ENCODE measurements at places on chromosomes 4 and X.

GRCh38 chr4:4356106-4357041, 30.5 kb upstream of the NSG1 start:
- no peak for DNase-seq

GRCh38 chr4:85722401-85722800, 247.5 kb downstream of the ARHGAP24 start:
- no peak for DNase-seq

DNA sequence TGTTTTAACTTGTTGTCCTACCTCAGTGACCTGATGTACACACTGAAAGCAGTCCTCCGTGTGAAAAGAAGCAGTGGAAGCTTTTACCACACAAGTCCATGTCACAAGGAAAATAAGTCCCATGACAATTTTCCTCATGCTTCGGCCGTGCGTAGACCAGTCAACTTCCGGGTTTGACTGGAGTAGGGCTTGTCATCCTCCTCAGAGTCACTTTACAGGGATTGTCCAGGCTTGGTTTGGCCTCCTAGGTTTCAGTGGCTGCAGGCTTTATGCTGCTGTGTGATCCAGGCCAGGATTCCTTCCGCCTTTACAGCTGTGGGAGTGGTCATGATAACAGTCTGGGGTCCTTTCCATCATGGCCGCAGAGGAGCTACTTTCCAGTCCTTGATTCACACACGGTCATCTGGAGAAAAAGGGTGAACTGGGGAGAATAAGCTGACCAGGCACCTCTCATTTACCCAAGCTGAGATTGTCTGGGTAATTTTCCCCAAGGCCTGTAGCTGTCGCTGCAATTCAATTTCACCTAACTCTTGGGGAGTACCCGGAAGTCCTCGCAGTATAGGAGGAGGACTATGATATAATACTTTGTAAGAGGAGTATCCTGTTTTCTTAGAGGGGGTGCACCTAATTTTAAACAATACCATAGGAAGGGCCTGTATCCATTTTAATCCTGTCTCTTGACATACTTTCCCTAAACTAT, 206.1 kb upstream of the KLF8 start:
- DNase-seq, result no peak

GRCh38 chr4:123102897-123103471, 180.6 kb upstream of the NUDT6 start:
- DNase-seq, result no peak

- no peak for DNase-seq
Observed at GRCh38 chrX:70264784-70265183, 3.4 kb upstream of the ARR3 start.

DNA sequence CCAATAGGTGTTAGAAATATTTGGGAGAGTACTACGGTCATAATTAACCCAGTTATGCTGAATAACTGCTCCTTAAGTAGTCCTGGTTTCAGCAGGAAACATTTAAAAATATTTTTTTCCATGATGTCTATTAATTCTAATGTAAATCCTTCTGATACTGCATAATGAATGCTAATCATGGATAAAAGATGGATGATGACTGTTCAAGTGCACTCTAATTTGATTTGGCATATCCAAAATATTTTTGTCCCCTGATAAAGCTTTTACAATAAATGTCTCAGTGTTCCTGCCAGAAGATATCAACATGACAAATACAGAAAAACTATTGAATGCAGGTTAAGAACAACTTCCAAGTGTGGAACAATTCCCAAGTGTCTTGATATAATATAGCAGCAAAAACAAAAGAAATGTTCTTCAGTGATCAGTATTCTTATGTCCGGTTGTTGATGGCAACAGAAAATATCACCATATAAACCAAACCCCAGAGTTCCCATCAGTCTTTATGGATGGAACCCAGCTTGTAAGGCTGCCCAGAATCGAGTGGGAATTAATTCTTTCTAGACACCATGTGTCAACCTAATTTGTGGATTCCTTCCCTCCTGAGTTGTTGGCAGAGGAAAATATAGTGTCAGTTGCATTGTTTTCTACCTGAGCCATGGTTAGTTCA, 205.4 kb upstream of the GK2 start:
- no peak for DNase-seq

DNA sequence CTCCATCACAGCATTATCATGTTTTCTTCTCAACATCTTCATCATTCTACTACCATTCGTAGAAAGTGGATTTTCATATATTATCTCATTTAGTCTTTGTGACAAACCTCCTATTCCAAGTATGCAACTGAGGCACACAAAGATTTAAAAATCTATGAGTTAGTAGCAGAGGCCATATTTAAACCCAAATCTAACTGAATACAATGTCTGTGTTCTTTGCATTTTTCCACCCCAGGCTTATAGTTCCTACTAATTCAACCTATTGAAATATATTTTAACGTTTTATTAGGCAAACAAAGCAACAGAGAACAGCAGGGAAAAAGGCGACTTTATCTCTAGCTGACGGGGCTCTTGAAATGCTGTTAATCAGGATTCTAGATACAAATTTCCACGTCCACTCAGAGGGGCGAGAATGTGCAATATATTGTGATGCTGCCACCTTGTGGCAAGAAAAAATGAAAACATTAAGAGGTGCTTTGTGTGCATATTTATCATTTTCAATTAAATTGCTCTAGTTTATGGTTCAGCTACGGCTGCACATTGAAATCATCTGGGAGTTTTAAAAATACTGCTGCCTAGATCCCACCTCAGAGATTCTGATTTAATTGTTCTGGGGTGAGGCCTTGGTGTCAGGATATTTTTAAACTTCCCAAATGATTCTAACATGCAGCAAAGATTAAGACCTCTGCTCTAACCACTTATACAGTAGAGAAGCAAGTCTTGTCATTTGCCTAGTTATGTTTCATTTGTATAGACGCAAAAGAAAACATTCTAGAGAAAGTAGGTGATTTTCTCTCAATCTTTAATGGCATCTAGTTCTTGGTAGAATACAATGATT, 315.9 kb downstream of the MAPK10 start:
- DNase-seq, result no peak

Data from stimulated activated CD4-positive, alpha-beta T cell treated with anti-CD3 and anti-CD28 coated beads, Interleukin-15, amount 100 ng/mL, for 48 hours (primary cell).